Stimulated activated CD8-positive, alpha-beta memory T cell treated with anti-CD3 and anti-CD28 coated beads, Interleukin-2, amount 100 ng/mL, for 1 hour (primary cell): ENCODE measurements at places on chromosomes 11 and 22.

- DNase-seq, result no peak
These were observed 153.6 kb downstream of the MAML2 start for GRCh38 chr11:96189351-96189750.

- no peak for DNase-seq
These were observed 131.0 kb downstream of the MICAL2 start for GRCh38 chr11:12241401-12241800.

- DNase-seq, result no peak
These were observed 390.3 kb downstream of the SHANK2 start for GRCh38 chr11:70862093-70862492.

- DNase-seq, result no peak
These were observed 24.8 kb downstream of the ARVCF start for GRCh38 chr22:19991645-19992451.
